Activated CD8-positive, alpha-beta memory T cell treated with anti-CD3 and anti-CD28 coated beads, Interleukin-2, amount 50 U/mL, for 4 hours (primary cell): ENCODE measurements at places on chromosomes 7 and 10.

DNA sequence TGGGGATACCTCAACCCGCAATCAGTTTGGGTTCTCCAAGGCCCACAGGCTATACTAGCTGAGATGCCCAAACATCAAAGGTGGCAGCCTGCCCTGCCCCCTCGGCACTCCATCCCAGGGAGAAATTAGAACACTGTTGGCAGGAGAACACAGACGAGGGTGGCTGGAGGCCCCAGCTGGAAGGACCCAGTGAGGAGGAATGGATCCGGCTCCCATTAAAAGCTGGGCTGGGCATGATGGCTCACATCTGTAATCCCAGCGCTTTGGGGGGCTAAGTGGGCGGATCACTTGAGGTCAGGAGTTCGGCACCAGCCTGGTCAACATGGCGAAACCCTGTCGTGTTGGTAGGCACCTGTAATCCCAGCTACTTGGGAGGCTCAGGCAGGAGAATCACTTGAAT, 199.9 kb upstream of the GNAI1 start:
- no peak for DNase-seq

GRCh38 chr10:14536241-14537213, 205.8 kb upstream of the FRMD4A start:
- peak; percentile 46 for DNase-seq

DNA sequence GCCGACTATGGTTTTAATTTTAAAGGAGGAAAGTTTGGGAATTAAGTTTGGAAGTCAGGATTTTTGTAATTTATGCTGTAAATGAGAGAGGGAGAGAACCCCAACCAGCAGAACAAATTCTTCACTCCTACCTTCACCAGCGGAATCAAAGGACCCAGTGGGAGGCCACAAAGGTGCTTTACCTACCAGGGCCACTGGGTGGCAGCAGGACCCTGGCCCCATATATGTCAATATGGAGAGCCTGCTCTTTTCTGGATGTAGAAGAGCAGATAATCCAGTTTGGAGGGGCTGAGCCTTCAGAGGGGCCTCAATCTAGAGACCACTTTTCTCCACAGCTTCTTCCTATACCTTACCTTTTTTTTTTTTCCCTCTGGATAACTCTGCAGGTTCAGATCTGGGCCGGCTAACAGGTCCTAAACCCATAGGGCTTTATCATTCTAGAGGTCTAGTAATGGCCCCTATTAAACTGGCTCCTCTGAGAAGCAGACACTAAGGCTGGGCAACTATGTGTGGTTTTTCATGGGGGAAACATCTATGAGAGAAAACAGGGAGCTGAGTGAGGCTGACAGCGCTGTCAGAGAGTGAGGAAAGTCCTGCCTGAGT, 8.5 kb upstream of the SCD start:
- DNase-seq, result peak; percentile 86

- no peak for DNase-seq
These were observed 3.2 kb upstream of the FGFR2 start for GRCh38 chr10:121601458-121601857.

GRCh38 chr10:58003945-58004344, 263.7 kb downstream of the IPMK start:
- DNase-seq, result no peak

GRCh38 chr10:78194539-78195402, 161.1 kb downstream of the RPS24 start:
- no peak for DNase-seq
